ENCODE measurements at places on chromosomes 13 and 19. TPM values are rescaled to one million over a fixed set of nuclear protein-coding genes. Genes with fewer than 3 reads are reported as not detected.

The KLF1 gene
- not detected for total RNA-seq

The GARIN5A gene
- 1.3 TPM for total RNA-seq

The MUC16 gene
- not detected for total RNA-seq

The KLK6 gene
- total RNA-seq = not detected

The FCAR gene
- not detected for total RNA-seq

The OR10H1 gene
- not detected for total RNA-seq

The CYP2A7 gene
- total RNA-seq = not detected

DNA sequence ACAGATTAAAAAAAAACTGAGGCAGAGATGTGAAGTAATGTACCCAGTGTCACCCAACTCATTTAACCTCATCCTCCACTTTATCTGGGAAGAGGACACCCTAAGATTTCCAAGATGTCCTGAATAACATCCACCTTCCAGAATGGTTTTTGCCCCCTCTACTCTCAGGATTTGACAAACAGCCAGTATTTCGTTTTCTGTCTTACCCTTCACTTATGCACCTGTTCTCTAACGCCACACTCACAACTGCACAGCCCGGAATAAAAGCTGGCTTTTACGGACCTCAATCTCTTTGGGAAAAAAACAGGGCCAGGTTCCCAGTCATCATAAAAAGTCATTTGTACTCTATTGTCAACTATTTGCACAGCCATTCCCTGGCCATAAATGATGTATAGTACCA, 21.2 kb upstream of the CEACAM6 start:
- no peak for DNase-seq

GRCh38 chr13:91292630-91293221, 54.8 kb upstream of the MIR17HG start:
- no peak for DNase-seq

GRCh38 chr13:41411522-41411921, 45.8 kb upstream of the RGCC start:
- DNase-seq = no peak

GRCh38 chr13:75120085-75120484, 361.9 kb downstream of the TBC1D4 start:
- no peak for DNase-seq

GRCh38 chr13:40043764-40044163, 388.3 kb downstream of the COG6 start:
- no peak for DNase-seq

DNA sequence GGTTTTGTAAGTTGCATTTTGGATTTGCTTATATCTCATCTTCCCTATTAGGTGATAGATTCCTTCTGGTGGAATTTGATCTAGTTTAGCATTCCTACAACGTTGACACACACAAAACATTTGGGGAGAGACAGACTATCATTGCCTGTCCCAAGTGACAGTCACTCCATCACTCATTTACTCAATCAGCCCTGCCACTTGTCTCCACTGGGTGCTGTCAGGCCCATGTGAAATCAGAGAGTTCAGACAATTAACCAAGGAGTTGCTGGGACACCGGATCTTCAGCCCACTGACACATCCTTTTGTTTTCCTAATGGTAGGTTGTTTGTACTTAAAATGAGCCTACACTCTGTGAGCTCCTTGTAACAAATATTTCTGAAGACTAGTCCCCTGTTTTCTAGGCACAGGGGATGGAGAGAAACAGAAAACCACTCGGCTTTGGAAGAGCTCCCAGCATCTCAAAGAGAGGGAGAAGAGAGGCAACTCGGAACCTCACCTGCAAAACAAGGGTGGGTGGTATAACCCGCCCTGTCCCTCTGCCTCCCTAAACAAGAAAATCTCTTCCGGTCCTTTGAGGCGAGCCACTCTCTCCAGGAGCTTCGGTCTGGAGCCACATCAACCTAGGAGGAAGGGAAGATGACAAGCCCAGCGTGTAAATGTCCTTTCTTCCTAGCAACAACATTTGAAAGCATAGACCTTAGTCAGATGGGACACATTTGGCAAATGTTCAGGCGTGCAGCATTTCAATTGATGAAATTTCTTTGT, 440.9 kb upstream of the KLF12 start:
- no peak for DNase-seq

- no peak for DNase-seq
Observed at GRCh38 chr13:110017379-110017778, 231.0 kb upstream of the IRS2 start.

GRCh38 chr13:81394640-81395039, 1053.7 kb upstream of the SPRY2 start:
- DNase-seq = no peak

DNA sequence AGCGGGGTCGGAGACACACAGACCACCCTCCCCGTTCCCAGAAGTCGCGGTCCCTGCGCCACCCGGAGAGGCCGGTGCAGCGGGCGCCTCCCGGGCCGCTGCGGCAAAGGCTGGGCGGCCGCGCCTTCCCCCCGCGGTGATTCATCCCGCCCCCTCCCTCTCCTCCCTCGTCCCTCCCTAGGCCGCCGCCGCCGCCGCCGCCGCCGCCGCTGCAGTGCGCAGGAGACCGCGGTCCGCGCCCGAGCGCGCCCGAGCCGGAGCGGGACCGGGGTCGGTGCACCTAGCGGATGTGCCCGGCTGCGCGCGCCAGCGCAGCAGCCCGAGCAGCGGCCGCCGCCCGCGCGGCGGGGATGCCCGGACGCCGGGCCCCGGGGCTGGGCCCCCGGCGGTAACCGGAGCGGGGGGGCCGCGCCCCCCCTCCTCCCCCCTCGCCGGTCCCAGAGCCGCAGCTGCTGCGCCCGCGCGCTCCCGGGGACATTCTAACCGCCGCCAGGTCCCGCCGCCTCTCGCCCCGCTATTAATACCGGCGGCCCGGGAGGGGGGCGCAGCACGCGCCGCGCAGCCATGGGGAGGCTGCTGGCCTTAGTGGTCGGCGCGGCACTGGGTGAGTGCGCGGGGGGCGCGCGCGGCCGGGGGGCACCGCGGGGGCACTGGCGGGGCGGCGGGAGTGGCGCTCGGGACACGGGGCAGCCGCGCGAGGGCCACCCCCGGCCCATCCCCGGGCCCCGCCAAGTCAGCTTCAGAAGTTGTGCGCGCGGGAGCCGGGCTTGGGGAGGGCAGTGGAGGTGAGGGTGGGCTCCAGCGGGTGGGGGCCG, at the start of gene SCN1B:
Gene SCN1B, plus strand, starts transcription at position 214 of the 815 bp plus-strand sequence. Its CDS starts 351 bp downstream, at position 565.
- peak; percentile 65 for DNase-seq

DNA sequence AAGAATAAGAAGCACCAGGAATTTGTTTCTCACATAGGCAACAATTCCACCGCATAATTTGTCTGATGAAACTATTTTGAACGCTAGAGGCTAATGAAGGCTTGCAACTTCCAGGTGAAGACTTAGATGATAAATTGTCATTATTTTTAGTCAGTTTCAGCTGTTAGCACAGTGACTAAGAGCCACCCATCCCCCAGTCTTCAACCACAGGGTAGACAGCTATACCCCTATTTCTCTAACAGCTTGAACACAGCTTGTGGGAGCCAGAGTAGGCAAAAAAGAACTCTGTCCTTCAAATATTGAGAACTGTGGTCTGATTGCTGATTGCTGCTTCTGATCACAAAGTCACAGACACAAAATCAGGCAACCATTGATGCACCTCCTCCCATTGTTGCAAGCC, 1124.8 kb upstream of the PRR20A start:
- DNase-seq = no peak

DNA sequence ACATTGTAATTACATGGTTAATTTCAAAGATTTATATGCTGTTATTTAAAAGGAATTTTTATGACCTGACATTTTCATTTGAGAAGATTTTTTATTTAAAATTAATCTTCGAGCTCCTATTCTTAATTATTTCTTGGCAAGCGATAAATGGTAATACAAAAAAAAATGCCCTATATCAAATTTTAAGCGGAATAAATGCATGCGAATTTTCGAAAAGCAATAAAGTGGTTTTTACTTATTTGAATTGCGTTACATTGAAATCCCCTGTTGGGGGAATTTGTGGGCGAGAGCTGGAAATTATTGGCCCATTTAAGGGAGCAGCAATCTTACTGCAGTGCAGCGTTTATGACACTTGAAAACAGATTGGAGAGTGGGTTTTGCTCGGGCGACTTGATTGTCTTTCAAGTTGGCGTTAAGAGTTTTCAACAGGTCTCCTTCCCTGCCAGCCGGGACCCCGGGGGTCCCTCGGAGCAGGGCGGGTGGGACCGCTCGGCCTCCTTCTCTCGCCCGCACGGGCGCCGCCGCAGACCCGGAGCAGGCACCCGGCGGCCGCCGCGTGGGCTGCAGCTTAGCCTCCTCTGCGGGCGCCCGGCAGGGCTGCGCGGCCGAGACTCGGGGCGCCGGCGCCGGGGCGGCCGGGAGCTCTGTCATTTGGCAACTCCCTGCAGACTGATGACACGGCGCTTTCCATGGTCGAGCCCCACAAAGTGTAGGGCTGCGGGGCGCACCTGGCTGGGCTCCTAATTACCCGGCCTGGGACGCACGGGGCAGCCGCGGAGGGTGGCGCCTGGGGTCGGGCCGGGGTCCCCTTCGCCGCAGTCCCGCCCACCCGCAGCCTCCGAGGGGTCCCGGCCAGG, 255.1 kb upstream of the SOX21 start:
- DNase-seq = no peak

- DNase-seq = no peak
Observed at GRCh38 chr13:111313911-111314425, 6.5 kb upstream of the TEX29 start.

DNA sequence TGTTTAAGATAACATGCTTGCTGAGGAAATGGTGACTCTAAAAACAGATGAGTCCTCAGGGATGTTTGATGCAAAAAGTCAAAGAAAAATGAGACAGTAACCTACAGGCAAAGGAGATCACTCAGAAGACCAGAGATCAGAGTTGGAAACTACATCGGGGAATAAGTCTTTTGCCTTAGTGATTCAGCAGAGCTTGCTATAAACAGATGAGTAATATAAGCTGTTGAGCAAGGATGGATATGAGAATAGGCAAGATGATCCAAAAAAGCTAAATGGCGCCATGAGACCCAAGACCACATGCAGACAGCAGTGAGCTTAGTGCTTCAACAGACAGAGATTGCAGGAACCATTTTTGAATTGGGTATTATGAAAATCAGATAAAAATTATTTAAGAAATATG, 168.6 kb downstream of the POSTN start:
- DNase-seq = no peak

DNA sequence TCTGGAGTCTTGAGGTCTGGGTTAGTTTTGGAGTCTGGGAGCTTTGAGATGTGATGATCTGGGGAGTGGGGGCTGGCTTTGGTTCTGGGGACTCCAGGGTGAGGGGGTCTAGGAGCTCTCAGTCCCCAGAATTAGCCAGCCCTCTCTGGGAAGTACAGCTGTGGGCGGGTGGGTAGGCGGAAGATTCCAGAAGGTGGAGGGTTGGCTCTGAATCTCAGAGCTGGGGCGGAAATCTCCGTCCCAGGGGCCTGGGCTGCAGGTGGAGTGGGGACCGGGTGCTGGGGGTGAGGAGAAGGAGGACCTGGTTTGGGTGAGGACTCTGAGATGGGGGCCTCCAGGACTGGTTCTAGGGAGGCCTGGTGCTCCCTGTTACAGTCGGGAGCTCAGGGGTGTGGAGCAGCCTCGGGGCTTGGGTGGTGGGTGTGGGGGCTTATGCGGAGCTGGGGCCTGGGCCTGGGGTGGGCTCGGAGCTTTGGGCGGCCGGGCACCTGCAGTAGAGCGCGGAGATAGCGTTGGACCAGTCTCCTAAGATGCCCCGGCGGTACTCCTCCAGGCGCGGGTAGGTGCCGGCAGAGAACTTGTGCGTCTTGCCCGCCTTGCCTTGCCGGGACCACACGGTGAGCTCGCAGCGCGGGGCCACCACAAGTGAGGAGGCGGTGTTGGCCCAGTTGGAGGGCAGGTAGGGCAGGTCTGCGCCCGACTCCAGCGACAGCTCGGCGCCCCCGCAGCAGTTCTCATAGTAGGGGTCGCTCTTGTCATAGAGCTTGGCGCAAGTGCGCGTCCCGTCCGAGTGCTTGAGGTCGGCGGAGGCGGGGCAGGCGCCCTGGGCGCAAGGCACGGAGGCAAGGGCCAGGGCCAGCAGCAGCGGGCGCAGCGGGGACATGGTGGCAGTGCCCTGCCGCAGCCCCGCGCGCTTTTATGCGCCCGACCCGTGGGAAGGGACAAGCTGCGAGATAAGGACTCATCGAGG, at the start of gene SYCN:
Gene SYCN, minus strand, starts transcription at position 892 of the 970 bp plus-strand sequence. Its CDS starts 9 bp downstream, at position 883.
- no peak for DNase-seq

- no peak for DNase-seq
Observed at GRCh38 chr13:93476175-93476574, 249.6 kb downstream of the GPC6 start.

GRCh38 chr19:13398780-13399726, 107.2 kb downstream of the CACNA1A start:
- DNase-seq = peak; percentile 19

GRCh38 chr13:48400850-48401291, 12.0 kb downstream of the LPAR6 start:
- DNase-seq = no peak

GRCh38 chr19:44113784-44114390, 688 bp downstream of the ZNF225 start:
- no peak for DNase-seq

GRCh38 chr13:26759907-26760831, at the start of gene GPR12:
Gene GPR12, minus strand, starts transcription at chr13:26760786. Its CDS starts 959 bp downstream, at chr13:26759827.
- no peak for DNase-seq

DNA sequence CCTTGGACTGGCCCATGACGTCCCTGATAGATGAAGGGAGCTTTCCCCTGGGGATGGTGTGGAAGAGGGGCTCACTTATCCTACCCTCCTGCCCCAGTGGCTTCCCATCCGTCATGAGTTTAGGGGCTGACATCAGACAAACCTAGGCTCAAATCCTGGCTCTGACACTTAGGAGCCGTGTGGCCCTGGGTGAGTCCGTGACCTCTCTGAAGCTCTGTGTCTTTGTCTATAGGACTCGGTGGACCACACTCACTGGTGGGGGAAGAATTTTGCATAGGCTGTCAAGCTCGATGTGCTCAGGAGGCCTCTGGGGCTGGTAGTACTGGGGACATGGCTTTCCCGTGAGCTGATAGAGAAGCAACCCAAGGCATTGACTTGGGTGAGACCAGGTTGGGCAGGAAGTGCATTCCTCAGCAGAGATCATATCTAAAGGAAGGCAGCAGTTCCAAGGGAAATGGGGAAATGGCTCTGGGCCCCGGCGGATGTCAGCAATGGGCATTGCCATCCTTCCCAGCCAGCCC, 17.4 kb upstream of the AP1M2 start:
- peak; percentile 31 for DNase-seq

GRCh38 chr19:15466851-15467733, 2.7 kb upstream of the RASAL3 start:
- no peak for DNase-seq

DNA sequence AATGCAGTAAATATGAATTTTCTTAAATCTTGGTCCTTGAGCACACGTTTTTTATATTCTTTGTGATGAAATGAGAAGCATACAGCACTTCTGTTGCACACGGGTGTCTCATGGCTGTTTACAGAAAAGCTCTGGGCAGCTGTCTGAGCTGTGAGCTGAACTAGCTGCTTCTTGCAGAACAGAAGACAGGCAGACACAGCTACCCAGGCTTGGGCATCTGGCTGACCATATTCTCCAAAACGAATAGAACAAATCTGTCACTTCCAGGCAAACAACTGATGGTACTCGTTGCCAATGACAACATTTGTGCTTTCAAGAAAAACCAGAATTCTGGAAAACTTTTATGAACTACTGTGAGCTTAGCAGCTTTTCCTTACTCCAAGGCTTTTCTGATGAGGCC, 16.2 kb downstream of the PCID2 start:
- no peak for DNase-seq

- DNase-seq = no peak
Observed at GRCh38 chr19:18749362-18750231, 41.5 kb downstream of the COMP start.

All from left ventricle myocardium inferior (tissue), 1 donor.